ENCODE measurements at places on chromosomes 3 and 15.

DNA sequence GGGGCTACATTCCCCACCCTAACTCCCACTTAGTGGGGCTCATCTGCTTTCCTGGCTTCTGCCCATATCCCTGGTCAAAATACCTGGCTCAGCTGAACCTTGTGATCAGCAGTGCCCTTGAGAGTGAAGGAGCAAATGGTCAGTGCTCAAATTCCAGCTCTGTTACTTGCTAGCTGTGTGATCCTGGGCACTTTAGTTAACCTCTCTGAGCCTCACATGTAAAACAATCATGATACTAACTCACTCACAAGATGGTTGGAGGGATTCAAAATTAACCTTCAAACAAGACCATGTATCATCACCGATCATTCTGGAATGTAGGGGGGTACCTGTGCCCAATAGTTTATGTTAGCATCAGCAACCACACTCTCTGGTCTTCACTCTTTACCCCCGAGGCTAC lies 325.6 kb upstream of the TLE3 start:
- DNase-seq: no peak

DNA sequence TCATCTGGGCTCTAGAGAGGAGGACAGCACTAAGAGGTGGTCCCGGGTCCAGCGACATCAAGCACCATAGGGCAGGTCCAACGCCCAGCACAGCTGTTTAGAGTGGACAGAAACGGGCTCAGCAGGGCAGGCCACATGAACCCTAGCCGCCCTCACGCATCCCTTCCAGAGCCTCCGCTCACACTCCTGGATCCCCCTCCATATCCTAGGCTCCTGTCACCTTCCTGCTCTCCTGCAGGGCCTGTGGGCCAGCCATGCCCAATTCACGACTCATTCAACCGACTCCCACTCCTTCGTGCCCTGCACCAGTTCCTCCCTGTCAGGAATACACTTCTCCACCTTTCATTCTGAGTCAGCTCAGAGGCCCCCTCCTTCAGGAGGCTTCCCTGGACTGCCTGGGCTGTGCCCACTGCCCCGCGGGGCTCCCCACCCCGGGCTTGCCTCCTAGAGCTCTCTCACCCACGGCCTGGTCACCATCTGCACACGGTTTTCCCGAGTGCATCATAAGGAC lies 90.2 kb downstream of the LINGO1 start:
- DNase-seq: no peak

DNA sequence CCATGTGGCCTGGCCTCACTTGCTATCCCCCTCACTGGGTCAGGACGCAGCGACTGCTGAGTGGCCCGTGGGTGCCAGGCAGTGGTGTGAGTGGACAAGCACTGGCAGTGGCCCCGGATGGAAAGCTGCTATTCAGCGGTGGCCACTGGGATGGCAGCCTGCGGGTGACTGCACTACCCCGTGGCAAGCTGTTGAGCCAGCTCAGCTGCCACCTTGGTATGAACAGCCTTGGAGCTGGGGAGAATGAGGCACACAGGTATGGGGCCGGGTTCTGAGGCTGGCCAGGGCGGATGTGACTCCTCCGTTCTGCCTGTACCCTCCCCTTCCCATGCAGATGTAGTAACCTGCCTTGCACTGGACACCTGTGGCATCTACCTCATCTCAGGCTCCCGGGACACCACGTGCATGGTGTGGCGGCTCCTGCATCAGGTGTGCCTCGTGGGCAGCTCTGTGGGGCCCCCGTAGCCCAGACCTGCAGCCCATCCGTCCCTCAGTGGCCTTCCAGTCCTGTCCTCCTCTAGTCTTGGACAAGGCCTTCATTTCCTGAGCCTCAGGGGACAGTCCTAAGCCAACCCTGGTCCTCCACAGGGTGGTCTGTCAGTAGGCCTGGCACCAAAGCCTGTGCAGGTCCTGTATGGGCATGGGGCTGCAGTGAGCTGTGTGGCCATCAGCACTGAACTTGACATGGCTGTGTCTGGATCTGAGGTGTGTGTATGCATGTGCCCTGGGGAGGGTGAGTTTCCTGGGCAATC lies 28.2 kb downstream of the NBEAL2 start:
- DNase-seq: no peak

- no peak for DNase-seq
These were observed 82.9 kb upstream of the HACD2 start for GRCh38 chr3:123667784-123668183.

DNA sequence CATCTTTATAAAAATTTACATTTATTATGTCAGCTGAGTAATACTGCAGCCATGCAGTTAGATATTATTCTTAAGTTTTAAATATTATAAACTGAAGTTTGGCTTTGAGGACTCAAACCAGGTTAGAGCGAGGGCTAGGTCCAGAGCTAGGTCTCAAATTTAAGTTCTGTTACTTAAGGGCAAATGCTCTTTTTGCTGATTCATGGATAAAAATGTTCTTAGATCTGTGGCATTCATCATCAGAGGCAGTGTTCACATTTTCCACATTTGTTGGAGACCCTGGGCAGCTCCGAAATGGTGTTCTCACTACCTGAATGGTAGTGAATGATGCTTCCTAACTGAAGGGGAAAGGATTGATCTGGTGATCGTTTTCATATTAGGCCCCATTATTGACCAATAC lies 121.4 kb upstream of the MB21D2 start:
- DNase-seq: no peak

DNA sequence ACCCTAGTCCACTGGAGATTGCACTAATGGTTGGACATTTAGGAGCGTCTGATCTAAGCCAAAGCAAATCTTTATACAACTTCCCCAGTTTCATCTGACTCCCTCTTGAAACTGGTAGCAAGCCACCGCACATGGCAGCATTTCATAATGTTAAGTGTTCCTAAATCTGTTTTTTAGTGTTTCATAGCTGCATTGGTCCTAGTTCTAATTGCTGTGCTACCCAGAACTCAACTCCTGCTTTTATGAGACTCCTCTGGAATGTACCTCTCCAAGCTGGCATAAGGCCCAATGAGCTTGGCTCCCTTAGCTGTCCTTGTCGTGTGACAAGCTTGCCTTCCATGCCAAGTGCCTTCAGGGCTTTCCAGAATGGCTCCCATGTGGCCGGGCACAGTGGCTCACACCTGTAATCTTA lies 65.3 kb upstream of the FLNB start:
- no peak for DNase-seq

DNA sequence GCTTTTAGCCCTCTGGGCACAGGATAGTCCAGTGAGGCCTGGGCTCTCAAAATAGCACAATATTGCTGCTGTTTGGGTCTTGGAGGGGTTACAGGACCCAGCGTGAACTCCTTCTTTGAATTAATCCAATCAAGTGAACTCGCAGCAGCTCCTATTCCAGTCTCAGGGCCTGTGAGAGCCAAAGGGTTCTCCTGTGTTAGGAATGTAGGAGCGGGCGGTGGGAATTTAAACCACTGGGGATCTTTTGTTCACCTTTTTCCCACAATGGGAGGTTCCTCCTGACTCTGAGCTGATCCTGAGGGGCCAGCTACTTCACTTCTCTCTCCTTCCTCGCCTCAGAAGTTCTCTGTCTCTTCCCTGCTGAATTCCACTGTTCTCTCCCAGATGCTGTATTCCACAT lies 504.0 kb downstream of the UNC13C start:
- no peak for DNase-seq

GRCh38 chr15:41629883-41630282 lies 30.3 kb upstream of the MGA start:
- no peak for DNase-seq

DNA sequence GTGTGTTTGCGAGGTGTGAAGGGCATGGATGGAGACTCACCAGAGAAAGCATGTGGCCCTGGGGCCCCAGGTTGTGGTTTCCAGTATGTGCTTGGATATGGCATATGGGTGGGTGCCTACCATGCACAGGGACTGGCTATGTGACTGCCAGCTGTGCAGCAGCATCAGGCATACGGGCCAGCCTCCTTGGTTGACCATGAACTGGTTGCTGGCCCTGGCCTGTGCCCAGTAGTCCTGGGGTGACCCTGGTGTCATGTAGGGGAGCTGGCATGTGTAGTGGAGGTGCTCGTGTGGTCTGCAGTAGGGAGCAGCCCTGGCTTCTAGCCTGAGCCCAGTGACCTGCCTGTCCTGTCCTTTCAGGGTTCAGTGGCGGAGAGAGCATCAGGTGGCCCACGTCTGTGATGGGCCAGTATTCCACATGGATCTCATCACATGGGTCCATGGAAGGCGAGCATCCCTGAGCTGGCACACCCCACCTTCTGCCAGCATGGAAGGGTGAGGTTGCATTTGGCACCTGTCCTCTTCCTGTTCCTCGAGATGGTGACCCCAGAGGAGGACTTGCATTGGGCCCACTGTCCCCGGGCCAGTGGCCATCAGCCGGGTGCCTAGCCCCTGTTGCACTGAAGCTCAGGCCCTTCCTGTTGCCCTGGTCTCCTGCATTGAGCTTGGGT lies 228.9 kb downstream of the SNRPN start:
- DNase-seq: no peak

DNA sequence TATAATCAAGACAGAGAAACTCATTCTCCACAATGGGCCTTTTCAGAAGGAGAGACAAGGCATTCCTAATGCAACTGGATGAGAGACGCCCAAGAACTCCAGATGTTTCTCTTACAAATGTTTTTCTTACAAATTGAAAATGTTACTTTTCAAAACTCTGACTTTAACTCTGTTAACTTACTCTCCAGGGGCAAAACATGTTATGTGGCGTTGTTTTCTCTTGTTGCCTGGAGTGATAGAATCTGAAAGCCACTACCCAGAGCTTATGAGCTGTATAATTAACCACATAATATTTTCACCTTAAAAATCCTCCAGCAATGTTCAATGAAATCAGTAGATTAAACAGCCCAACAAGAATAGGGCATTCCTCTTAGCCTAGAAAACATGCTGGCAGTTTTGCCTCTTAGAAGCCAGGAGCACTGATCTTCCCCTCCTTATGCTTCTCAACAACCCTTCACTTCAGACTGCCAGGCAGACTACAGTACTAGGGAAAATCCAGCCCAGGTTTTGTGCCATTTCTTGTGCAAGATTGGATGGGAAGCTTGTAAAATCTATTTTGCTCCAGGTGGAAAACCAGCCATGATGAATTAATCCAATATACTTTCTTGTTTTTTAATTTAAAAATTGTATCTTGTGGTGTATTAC lies 186.7 kb upstream of the GADL1 start:
- no peak for DNase-seq

DNA sequence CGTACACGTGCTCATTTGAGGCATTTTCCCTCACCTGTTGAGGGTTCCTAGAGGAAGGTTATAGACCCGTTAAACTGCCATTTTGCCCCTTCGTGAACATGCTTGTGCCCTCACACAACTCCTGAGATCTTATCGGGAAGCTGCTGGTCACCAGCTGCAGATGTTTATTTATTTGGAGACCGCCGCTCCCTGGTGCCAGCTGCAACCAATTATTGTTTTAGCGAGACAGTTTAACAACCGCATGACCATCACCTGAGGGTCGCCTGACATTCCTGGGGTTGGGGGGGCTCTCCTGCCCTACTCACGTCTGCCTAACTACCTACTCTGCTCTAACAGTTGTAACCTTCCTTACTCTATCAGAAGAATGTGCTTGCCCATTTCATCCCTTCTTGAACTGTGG lies 292.5 kb downstream of the MCTP2 start:
- DNase-seq: no peak

DNA sequence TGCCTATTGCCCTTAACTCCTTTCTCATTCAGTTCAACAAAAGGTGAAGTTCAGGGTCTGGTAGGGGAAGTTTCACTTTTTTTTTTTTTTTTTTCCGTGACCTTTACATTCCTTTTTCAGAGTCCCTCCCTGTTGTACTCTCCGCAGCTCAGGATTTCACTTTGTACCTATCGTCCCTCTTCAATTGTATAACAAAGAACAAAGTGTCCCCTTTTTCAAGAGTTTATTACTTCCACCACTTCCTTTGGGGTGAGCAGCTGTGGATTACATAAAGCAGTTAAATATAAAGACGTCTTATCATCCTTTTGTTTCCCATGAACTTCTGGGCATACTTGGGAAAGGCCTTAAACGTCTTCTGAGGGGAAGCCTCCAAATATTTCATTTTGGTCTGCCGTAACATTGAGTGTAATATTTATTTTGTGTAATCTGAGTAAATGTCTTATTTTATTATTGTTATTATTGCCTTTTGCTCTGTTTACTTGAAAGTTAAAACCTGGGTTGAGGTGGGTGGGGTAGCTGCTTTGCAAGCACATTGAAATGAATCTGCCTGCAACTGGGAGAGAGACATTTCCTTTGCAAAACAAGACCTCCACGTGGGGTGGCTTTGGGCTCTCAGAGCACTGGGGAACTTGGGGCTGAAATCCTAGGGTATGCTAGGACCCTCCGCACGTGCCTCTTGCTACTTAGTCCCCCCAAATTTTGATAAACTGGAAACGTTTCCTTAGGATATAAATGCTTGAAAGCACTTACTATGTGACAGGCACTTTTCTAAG lies 169.4 kb downstream of the MCTP2 start:
- no peak for DNase-seq

GRCh38 chr15:87873516-87873915 lies 383.0 kb downstream of the NTRK3 start:
- DNase-seq: no peak

- DNase-seq: no peak
These were observed 63.8 kb downstream of the SLC9A9 start for GRCh38 chr3:143784446-143784845.

DNA sequence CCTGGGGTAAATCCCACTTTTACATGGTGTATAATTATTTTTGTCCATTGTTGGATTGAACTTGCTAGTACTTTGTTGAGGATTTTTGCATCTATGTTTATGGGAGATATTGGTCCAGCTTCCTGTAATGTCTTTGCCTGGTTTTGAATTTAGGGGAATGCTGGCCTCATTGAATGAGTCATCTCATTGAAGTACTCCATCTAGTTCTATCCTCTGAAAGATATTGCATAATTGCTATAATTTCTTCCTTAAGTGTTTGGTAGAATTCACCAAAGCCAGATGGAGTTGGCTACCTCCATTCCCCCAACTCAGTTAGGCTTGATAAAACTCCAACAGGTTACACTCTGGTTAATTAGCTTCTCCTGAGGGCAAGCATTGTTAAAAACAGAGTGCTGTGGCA lies 237.4 kb upstream of the TGFBR2 start:
- no peak for DNase-seq

DNA sequence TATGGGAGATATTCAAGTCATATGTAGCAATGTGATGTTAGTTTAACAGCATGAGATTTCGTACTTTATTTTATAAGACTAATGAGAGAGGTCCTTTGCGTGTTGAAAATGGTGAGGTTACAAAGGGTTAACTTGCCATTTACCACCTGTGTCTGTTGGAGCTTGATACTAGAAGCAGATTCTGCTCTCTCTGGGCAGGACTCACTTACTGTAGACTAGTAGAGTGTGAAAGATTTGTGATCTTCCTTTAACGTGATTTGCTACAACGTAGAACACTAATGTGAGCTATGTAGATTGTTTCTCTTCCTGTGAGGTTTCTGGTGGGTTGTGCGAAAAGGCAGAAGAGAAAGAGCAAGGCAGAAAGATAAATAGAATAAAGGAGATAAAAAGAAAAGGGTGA lies 1.1 kb downstream of the TP63 start:
- no peak for DNase-seq
